ENCODE measurements at places on chromosomes 7 and 10. TPM values are rescaled to one million over a fixed set of nuclear protein-coding genes. Genes with fewer than 3 reads are reported as not detected.
A peak's percentile ranks its signal among the peaks of the same experiment; 100 is the strongest.

Gene VKORC1L1
- 10.3 TPM for total RNA-seq

- no peak for DNase-seq
Measured at GRCh38 chr10:50431791-50432190, 180.5 kb upstream of the ASAH2 start.

DNA sequence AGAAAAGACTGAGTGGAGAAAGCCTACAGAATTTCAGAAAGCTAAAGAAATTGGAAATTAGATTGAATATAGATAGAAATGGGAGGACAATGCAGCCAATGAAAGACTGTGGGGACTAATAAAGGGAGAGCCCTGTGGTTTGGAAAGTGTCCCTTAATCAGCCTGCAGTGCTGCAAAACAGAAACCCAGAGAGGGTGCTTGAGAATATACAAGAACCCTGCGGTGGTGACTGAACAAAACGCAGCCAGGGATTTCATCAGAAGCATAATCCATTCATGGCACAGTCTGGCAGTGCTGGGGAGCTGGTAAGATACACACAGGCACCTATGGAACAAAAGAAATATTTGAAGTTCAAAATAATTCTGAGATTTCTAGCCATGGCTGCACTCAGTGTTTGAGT, 19.1 kb downstream of the CEP41 start:
- no peak for DNase-seq

Gene DNAJC9
- 4.6 TPM for total RNA-seq

Gene GIMAP8
- 9.3 TPM for total RNA-seq

Gene UPK3B
- not detected for total RNA-seq

DNA sequence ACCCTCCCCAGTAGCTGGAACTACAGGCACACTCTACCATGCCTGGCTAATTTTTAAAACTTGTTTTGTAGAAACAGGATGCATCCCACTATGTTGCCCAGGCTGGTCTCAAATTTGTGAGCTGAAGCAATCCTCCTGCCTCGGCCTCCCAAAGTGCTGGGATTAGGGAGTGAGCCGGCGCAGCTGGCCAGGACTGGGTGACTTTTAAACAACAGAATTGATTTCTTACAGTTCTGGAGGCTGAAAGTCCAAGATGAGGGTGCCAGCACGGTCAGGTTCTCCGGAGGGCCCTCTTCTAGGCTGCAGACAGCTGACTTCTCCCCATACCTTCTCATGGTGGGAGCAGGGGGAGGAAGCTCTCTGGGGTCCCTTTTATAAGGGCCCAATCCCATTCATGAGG, 75.2 kb upstream of the CHST15 start:
- no peak for DNase-seq

DNA sequence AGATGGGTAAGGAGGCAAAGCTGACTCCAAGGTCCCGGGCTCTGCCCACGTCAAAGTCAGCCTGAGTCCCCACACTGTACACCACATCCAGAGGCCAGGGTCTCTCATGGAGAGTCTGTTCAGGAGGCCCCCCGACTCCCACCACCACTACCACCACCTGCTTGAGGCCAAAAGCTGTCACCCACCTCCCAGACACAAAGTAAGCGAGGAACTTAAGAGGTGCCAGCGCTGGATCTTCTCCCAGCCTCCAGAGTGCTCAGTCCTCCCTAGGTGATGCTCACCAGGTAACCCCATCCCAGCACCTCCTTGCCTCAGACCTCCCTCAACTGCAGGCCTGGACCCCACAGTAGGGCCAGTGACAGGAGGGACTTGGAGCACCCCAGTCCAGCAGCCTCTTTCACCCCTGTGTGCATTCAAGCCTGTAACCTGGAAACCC, 520 bp downstream of the NPC1L1 start:
- DNase-seq: no peak

Gene PNLIPRP1
- total RNA-seq: not detected

DNA sequence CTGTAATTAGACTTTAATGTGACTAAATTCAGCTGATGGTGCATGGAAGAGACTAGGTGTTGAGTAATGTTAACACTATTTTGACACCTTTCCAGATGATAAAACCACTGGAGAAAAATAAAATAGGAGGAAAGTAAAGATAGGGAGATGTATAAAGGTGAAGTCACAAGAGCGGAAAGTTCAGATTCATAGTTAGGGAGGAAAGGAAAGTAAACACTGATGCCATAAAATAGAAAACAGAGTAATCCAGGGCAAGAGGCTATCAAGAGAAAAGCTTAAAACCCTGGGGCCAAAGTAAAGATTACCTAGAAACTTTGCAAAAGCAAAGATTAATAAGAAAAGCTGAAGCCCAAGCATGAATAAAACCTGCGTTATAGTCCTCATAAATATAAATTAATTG, 62.8 kb downstream of the RAB11FIP2 start:
- DNase-seq: no peak

DNA sequence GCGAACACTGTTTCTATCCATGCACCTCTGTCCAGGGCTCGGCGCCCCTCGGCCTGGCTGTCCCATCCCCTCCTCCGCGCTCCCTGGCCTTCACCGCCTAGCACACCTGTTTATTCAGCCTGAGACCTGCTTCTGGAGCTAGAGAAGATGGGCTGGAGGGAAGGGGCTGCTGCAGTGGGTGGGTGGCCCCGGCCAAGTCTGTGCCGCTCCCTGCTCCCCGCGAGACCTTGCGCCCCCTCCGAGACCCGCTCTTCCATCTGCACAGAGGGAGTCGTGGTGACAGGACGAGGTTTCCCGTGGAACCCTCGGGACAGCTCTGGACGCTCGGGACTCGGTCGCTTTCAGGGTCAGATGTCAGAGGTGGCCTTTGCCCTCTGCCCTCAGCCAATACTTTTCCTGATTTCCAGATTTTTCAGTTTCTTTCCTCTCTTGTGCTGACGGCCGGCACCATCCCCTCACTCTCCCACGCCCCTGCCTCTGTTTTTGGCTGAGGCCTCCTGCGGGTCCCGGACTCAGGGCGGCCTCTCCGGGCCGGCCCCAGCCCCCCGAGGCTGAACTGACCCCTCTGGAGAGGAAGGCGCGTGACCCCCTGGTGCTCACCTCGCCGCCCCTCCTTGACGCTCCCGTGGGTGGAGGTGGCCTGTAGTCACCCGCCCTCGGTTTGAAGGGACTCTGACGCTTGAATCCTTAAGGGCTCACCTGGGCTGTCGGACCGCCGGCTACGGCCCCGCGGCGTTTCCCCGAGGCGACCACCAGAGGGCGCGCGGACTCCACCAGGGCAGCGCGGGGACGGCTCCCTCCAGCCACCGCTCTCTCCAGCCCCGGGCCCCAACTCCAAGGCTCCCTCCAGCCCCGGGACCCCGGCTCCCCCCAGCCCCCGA, 15.6 kb downstream of the SHH start:
- peak; percentile 78 for DNase-seq

Gene SLIT1
- total RNA-seq: 0.12 TPM

- DNase-seq: no peak
Measured at GRCh38 chr7:95531605-95532219, 46.0 kb downstream of the ASB4 start.

Gene VWA2
- total RNA-seq: 0.06 TPM

Gene CALML3
- not detected for total RNA-seq

- no peak for DNase-seq
Measured at GRCh38 chr10:45526309-45526905, 146.2 kb downstream of the ZFAND4 start.

Gene MYH16
- total RNA-seq: not detected
